Inflammatory macrophage treated with lipopolysaccharide for 4 hours (primary cell): ENCODE measurements at places on chromosomes 5 and 9.
A peak's percentile ranks its signal among the peaks of the same experiment; 100 is the strongest.

- no peak for DNase-seq
Observed at GRCh38 chr5:39080168-39080567, 6.0 kb upstream of the RICTOR start.

DNA sequence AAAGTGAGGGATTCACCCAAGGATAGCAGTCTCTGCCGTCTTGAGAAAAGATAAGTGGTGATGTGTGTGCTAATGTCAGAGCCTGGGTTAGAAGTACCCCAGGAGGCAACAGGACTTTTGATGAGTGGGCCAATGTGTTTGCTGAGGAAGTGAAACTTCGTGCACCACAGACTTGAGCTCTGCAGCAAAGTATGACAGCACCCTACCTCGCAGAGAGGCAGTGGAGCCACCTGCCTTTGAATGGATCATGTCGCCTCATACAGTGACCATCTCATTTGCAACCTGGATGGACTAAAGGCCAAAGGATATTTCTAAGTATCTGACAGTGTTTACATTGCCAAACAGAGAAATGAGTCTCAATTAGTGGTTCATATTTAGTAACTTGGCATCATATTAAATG, 593.9 kb upstream of the GRAMD2B start:
- no peak for DNase-seq

DNA sequence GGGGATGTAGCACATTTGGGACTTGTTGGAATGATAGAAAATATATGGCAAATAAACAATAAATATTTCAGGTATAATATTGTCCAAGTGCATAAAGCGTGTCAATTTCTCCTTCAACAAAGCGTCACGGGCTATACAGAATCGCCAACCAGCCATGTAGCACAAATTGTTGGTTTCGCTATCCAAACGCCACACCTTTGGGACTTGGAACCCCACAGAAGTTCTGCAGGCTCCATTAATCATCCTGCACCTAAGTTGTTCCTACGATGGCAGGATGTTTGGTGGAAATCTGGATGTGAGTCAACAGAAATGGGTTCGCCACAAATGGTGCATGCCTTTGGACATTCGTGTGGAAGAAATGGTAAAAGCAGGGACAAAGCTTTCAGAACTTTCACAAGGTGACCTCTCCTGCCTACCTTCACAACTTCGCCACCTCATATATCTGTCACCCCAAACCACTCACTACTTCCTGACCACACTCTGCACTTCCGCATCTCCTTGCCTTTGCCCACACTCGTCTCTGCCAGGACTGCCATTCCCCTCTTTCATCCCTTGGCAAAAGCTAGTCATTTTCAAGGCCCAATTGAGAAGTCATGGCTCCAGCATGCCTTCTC, 95.7 kb downstream of the LHFPL2 start:
- DNase-seq: no peak

- DNase-seq: no peak
Observed at GRCh38 chr9:71984831-71985281, 73.4 kb downstream of the C9orf85 start.

DNA sequence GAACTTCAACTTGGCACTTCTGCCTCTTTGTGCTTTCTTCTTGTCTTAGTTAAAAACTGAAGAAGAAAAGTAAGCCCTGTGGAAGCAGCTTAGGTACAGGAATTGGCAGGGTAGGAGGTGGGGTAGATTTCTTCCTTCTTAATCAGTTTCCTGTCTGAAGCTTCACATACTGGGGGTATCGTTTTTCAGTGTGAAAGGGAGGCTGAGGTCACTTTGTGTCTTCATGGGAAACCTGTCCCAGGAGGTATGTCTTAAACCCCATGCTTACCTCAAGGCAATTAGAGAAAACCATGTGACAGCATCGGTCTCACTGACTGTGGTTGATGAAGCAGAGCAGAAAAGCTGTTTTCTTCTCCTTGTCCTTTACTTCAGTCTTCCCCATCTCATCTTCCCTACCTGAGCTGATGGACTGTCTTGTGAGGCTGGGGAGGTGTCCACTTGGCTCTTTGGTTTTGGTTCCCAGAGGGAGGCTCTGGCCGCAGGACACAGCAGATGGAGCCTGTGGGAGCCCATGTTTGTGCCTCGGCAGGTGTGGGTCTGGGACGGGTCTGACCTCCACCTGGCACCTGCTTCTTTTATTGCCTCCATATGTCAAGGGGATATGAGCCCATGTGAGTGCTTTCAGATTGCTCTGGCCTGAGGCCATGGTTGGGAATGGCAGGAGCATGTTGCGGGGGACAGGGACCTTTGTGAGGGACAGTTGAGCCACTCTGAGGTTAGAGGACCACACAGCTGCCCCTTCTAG, 47.0 kb downstream of the SH3GL2 start:
- DNase-seq: no peak

DNA sequence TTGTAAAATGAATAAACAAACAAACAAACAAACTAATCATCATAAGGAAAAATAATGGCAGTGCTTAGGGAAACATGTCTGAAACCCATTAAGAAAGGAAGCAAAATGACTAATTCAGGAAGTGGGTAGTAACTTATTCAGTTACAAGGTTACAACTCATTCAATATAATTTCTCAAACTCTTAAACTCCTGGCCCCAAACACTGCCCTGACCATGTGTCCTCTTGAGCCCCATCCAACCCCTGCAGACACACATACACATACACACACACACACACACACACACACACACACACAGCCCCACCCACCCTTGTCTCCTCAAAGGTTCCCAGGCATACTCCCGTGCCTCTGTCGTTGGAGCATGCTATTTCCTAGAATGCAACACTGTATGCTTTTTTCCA, 193.9 kb downstream of the SEC61B start:
- peak; percentile 72 for DNase-seq

GRCh38 chr9:98300611-98301010, 45.2 kb upstream of the TBC1D2 start:
- DNase-seq: no peak

- DNase-seq: peak; percentile 69
Observed at GRCh38 chr5:35393901-35394300, 163.6 kb upstream of the PRLR start.
